ENCODE measurements at places on chromosomes 3 and 15.
A peak's percentile ranks its signal among the peaks of the same experiment; 100 is the strongest.

DNA sequence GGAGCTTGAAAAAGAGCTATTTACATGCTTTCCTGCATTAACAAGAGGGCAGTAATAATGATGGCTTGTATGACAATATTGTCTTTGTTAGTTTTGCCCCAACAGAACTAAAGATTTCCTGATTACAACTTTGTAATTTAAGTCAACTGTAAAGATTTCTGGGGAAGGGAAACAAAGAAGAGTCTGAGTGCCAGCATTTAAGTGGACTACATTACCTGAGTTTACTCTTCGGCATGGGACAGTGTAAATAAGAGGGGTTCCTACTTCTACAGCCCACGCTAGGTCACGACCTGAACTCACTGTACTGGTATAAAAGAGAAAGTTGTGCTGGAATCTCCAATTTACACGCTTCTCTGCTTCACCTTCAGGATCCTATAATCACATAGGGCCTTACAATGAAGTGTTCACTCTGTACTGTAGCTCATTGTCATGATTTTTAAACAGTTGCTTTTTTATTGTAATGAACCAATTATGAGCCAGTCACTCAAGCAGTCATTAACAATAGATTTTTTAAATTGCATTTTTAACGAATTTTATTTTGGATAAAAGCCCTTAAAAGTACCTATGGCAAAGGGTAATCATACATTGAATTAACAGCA is 39.6 kb downstream of the DPH6 start:
- DNase-seq = no peak

GRCh38 chr3:100319951-100320350 is 14.6 kb upstream of the NIT2 start:
- no peak for DNase-seq

- peak; percentile 6 for DNase-seq
Observed at GRCh38 chr15:45618813-45619212, 16.0 kb upstream of the SQOR start.

DNA sequence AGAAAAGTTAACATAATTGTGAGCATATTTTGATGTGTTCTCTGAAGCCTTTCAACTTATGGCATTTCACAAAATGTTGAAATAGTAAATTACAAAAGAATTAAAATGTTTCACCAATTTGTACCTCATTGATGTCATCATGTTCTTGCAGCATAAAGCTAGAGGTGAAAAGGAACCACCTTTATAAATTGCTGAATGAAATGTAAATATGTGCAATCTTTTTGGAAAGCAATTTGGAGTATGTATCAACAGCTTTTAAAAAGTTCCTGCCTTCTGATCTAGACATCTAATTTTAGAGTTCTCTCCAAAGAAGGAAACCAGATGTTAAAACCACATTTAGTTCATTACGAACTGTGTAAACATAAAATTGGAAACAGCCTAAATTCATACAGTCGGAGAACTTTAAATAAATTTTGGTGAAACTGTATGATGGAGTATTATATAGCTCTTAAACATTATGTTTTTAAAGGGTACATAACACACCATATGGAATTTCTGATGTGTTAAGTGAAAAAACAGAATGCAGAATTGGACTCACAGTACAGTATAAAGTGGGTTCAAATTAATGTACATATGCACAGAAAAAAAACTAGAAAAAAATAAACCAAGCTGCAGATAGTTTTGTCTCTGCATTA is 311.2 kb upstream of the NAALADL2 start:
- DNase-seq = no peak

GRCh38 chr3:71554649-71555048 is 28.9 kb downstream of the FOXP1 start:
- no peak for DNase-seq

DNA sequence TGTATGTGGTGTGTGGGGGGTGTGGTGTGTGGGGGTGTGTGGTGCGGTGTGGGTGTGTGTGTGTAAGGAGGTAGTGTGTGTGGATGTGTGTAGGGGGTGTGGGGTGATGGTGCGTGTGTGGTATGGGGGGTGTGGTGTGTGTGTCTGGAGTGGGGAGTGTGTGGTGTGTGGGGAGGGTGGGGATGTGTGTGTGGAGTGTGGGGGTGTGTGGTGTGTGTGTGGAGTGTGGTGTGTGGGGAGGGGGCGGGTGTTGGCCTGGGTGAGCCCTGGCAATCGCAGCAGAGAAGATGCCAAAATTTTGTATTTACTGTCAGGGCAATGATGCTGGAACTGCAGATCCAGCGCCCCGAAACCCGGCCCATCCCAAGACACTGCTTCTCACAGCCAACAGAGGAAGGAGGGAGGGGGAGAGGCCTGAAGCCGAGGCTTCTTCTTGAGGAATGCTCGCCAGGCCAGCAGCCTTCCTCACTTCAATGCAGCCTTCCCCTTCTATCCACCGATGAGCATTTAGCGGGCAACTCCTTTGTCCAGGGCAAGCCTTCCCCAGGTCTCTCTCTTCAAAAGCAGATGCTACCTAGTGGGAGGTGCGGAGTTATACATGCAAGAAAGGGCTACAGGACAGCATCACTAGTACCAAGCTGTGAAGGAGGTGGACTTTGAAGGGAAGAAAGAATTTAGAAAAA is 11.9 kb upstream of the SRP14 start:
- peak; percentile 51 for DNase-seq

GRCh38 chr3:52754373-52754772 is 16.4 kb downstream of the NEK4 start:
- no peak for DNase-seq

Data from nephron progenitor cell (in vitro differentiated cells).